ENCODE measurements at places on chromosomes 13 and 19.

DNA sequence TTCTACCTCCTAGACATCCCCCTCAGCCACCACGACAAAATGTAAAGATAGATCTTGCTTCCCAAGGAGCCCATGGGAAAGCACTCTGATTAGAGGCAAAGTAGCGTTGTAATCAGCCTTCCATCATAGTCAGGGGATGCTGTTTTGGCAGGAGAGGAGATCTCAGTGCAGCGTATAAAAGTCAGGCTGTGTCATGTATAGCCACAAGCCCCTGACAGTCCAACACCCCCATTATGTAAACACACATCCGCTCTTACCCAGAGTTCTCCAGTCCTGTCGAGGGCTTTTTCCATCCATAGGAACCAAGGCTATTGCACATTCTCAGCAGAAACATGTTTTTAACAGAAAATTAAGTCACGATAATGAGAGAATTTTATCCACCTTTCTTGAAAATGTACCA is 156.3 kb downstream of the CYSLTR2 start:
- DNase-seq, result no peak

GRCh38 chr13:24212674-24213073 is 52.2 kb downstream of the SPATA13 start:
- DNase-seq, result no peak

DNA sequence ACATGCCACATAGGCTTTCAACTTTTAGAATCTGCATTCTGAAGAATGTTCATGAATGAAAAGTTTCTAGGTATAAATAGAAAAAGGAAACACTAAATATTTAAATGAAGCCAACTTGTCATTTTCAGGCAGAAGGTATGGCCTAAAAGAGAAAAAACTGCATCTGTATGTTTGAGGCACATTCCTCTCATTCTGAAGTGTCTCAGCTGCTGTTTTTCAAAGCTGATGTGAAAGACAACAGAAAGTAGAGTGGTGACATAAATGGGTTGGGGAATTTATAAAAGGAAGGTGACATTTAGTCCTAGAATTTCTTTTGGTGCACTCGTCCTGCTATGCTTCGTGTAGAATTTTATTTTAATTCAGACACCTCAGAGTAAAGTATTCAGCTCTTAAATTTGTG is 539.6 kb upstream of the SLITRK5 start:
- DNase-seq, result no peak

DNA sequence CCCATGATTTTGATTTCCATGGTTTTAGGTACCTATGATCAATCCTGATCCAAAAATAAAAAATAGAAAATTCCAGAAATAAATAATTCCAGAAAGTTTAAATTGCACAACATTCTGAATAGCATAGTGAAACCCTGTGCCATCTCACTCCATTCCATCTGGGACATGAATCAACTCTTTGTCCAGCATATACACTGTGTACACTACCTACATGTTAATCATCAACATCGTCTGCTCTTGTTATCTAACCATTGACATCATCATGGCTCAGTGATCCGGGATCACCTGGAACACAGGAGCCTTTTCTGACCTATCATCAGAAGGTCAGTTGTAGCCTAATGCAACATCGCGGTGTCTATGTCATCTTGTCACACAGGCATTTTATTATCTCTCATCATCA is 75.6 kb downstream of the MYO16 start:
- DNase-seq, result no peak

GRCh38 chr13:80052286-80052685 is 288.6 kb downstream of the SPRY2 start:
- no peak for DNase-seq

DNA sequence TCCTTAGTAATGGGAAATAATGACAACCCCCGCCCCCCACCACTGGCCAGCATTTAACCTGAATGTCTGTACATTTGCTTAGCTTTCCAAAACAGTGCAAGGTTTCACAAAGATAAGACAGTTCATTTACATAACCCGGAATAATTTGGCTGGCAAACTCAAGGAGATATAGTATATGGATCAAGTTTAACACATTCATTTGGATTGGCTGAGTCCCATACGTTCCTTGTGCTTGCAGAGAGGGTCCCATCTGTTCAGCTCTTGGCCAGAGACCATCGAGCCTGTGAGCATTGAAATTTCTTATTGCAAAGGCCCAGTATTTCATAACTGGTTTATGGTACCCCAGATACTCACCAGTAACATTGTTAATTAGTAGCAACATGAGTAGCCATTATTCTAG is 116.5 kb downstream of the GPC6 start:
- no peak for DNase-seq

GRCh38 chr13:25561812-25562211 is 190.0 kb downstream of the ATP8A2 start:
- DNase-seq, result no peak

DNA sequence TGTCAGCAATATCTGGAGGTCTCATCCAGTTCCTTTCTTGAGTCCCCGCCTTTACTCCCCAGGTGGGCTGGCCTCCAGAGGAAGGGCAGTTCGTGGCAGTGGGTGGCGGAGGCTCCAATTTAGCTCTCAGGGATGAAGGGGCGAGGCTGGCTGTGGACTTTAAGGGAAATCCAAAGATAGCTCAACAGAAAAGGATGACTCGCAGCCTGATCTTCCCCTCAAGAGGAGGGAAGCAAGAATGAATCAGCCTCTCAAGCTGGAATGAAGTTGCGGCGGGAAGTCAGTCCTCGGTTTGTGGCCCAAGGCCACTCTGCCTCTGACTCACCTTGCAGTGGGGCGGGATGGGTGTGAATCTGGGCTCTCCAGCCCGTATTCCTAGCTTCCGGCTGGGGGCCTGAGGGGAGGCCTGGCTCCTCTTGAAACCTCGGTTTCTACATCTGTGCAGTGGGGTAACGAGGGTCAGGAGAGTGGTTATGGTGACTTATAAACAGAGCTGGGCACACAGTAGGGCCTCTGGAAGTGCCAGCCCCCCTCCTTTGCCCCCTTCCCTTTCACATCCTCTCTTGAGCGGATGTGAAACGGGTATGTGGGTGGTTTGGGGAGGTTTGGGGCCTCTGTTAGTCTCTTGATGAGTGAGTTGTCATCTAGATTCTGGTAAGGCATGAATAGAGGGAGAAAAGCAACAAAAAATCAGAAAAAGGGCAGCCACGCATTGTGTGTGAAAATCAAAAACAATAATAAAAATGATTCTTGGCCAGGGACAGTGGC is 10.5 kb upstream of the SMG9 start:
- DNase-seq, result peak; percentile 81

GRCh38 chr19:8684001-8684902 is 14.3 kb downstream of the ACTL9 start:
- DNase-seq, result no peak

GRCh38 chr13:46983881-46984280 is 87.0 kb upstream of the HTR2A start:
- DNase-seq, result no peak

DNA sequence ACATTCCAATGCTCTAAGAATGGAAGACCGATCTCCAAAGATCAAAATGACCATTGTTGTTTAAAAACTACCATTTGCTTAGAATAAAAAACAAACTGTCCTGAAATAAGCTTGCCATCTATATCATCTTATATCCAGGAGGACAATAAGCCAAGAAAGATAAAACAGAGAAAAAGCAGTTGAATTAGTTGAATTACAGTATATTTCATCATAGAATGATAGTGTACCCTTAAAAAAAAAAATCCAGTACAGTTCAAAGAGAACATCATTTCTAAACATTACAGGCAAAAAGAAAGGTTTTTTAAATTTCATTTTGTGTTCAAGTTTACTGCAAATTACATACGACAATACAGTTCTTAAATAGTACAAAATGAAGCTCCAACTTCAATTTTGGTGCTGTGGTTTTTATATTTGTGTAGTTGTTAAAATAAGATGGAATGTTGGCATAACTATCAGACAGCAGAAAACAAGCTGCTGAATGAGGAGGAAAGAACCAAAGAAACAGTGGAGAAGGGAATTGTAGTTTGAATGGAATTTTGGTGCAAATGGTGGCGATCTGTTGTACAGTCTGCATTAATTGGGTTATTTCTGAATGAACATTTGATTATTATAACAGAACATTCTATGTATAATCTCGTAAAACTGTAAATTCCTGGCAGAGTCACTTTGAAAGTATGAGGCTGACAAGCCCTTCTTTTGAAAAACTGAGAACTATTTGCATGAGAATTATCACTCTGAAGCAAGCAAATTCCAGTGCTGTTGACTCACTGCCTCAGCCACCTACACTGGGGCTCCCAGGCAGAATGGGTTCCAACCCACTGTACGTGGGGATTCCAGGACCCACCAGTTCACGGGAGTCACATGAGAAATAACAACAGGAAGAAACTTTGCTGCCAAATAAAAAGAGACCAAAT is 37.7 kb downstream of the LHFPL6 start:
- no peak for DNase-seq

GRCh38 chr13:74438901-74439300 is 304.7 kb upstream of the KLF12 start:
- DNase-seq, result no peak

GRCh38 chr13:59494560-59494970 is 669.2 kb downstream of the DIAPH3 start:
- DNase-seq, result no peak

DNA sequence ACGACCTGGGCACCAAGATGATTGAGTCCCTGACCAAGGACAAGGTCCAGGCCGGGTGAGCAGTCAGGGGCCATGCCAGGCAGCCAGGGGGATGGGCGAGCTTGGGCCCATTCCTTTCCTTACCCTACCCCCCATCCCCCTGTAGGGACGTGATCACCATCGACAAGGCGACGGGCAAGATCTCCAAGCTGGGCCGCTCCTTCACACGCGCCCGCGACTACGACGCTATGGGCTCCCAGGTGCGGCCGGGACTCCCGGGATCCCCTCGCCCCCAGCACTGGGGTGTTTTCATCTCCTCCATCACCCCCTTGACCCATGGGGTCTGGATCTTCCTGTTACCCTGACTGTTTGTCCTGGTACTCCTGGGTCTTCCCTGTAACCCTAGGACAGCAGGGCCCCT is 7.1 kb downstream of the LHB start:
- no peak for DNase-seq

- DNase-seq, result peak; percentile 7
These were observed 330.3 kb upstream of the MIR17HG start for GRCh38 chr13:91017031-91017668.

DNA sequence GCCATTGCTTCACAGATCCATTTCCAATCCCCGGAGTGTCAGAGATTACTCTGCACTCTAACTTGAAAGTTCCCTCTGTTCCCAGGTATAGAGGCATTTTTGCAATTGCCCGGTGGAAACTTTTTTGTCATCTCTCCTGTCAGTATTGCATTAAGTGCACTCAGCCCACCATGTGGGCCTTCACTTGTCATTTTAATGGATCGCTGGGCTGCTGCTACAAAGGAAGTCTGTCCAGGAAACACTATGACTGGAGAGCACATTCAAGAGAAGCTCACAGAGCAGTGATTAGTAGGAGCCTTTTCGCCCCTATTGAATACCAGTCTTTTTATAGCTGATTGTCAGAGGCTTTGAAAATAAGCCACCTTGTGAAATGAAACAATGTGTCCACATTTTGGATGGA is 180.9 kb downstream of the B3GLCT start:
- no peak for DNase-seq

GRCh38 chr19:48484931-48485612 is 15.9 kb downstream of the CYTH2 start:
- no peak for DNase-seq

GRCh38 chr19:38307076-38307475 is 3.0 kb downstream of the C19orf33 start:
- no peak for DNase-seq

GRCh38 chr13:33497146-33497845 is 211.7 kb upstream of the STARD13 start:
- DNase-seq, result no peak
